NCI-H1694 (cell line): ENCODE measurements at places on chromosomes 11 and 22.

- DNase-seq: no peak
Observed at GRCh38 chr11:12598330-12599256, 75.6 kb upstream of the TEAD1 start.

GRCh38 chr11:36775130-36775529 lies 177.1 kb upstream of the RAG2 start:
- no peak for DNase-seq

GRCh38 chr11:35365961-35366360 lies 53.4 kb downstream of the SLC1A2 start:
- no peak for DNase-seq

DNA sequence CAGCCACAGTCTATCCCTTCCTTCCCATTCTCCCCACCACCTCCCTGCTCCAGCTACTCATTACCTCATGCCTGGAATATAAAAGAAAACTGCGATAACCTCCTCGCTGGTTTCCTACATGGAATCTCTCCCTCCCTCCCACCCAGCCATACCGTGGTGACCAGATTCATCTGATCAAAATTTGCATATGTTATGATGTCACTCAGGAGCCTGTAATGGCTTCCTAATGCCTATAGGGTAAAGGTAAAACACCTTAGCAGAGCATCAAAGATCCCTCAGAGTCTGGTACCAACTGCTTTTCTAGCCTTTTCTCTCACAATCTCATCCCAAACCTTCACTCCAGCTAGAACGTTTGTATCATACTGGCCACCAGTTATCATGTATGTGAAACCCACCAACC lies 19.6 kb downstream of the RTN4RL2 start:
- DNase-seq: no peak

DNA sequence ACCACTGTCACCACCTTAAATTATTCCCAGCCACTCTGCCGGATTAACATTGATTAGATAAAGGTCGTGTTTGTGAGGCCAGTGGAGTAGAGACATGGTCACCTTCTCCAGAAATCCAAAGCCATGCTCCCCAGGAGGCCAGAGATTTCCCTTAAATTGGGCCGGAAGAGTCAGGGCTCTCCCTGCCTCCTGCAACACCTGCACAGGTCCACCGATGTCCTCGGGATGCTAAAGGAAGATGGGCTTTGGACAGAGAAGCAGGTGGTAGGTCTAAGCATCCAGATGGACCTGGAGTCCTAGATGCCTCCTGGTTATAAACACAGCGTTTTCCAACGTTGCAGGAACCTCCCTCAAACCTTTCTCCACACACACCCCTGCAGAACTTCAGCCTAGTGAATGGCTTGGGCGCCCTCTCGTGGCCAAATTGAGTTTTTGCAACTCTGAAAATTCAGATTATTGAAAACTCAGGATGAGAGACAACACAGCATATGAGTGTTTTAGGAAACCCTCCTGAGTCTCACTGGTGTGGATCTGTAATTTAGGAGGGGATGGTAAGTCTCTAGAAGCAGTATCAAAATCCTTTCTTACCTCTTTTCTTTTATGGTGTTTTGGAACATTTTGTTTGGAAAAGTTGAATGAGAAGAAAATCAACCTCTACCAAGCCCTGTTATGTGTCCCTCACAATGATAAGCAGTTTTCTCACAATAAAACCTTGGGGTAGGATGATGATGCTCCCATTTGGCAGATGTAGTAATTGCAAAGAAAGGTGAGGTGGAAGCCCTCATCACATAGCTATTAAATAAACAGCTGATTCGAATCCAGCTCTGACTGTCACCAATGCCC lies 109.6 kb downstream of the RRAS2 start:
- DNase-seq: peak; percentile 49

- DNase-seq: no peak
Observed at GRCh38 chr22:47458348-47458747, 695.9 kb downstream of the TBC1D22A start.

- no peak for DNase-seq
Observed at GRCh38 chr22:36658900-36659299, 44.7 kb downstream of the CACNG2 start.

DNA sequence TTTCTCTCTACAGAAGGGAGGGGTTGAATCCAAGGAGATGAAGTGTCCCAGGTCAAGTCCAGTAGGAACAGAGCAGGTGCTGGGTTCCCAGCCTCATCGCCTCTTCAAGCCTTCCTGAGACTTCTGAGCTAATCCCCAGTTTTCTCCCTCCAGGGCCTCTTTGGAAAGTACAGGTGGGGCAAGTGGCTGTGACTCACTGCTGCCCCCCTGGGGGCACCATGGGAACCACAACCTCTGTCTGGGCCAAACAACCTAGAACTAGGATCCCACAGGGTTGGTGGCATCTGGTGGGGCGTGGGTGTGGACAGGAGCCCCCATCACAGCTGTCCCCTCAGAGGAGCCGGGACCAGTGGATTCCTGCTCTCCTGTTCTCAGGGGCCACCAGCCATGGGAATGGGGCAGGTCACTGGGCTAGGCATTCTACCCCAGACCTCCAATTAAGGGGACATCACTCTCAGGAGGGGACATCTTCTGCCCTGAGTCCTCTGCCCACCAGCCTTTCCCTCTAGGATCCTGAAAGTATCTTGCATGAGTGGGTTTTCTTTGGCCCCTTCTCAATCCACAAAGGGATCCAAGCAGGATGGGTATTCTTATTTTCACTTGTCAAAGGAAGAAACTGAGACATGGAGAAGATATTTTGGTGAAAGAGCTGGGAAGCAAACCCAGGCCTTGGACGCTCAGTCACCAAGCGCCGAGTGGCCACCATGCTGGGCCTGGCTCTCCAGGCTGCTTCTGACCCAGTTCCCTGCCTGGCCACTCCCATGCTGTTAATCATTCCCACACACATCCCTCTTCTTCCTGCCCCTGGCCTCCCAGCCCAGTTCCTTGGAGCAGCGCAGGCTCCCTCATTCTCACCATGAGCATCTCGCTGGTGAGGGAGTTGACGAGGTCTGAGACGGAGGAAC lies 23.8 kb downstream of the LRRC10B start:
- peak; percentile 19 for DNase-seq

DNA sequence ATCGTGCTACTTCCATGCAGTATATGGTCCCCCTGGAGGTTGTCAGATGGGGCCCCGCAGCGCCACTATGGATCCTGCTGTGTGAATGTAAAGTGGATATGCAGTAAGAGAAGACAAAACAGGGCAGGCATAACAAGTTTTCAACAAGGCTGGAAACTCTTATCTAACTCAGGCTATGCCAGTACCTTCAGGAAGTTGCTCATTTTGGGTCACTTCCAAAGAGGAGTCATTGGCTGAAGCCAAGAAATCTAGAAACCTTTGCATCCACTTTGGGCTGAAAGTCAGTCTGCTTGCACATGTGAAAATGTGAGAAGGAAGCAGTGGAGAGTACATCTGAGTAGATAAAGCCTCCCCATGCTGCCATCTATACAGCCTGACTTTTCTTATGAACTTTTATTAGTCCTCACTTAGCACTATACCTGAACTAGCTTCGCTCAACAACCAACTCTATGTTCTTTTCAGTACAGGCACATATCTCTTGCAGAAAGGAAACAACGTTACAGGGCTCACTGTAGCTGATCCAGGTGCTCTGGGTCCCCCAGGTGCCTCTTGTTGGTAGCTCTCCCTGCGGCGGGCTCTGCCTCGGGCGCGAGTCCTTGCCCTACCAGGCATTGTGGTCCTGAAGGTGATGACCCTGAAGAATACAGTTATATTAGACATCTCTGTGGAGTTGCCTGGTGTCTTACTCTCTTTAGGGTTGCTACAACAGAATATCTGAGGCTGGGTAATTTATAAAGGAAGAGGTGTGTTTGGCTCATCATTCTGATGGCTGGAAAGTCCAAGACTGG lies 12.4 kb downstream of the PIWIL3 start:
- no peak for DNase-seq

- no peak for DNase-seq
Observed at GRCh38 chr22:33440756-33441155, 382.6 kb upstream of the SYN3 start.

GRCh38 chr11:36441610-36442208 lies 68.4 kb downstream of the TRAF6 start:
- no peak for DNase-seq

- DNase-seq: no peak
Observed at GRCh38 chr22:47036936-47037485, 274.6 kb downstream of the TBC1D22A start.

DNA sequence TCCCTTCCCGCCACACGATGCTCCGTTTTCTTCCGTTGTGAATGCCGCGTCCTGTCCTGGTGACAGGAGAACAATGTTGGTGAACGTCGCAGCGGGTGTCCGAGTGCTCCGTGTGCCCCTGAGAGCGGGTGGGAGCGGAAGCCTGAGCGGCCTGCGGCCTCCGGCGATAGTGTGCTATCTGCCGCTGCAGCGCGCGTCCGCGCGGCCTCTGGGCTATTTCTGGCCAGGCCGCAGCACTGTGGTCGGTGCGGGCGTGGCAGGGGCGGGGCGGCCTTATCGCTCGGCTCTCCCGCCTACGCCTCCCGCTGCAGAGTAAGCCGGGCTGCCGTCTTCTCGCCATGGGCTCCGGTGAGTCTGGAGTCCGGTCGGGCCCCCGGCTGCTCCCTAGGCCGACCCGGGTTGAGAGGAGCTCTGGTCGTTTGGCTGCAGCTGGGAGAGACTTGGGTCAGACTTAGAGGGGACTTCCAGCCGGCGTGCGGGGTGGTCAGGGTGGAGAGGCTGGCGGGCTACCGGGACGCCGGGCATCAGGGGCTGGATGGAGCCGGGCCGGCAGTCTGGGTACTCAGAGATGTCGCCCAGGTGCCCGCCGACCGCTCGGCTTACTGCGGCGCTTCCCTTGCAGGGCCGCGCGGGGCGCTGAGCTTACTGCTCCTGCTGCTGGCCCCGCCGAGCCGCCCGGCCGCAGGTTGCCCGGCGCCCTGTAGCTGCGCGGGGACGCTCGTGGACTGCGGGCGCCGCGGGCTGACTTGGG lies at the start of gene GP1BB:
Gene GP1BB (plus strand): TSS at position 308 of the 751 bp plus-strand sequence. CDS start 31 bp downstream, at position 339.
- no peak for DNase-seq

GRCh38 chr22:38566726-38567504 lies 3.1 kb downstream of the DMC1 start:
- no peak for DNase-seq

GRCh38 chr22:26326803-26327202 lies 102.3 kb upstream of the ASPHD2 start:
- no peak for DNase-seq

- no peak for DNase-seq
Observed at GRCh38 chr11:102971766-102972165, 16.2 kb upstream of the MMP13 start.

GRCh38 chr11:68325183-68325906 lies 13.0 kb downstream of the LRP5 start:
- DNase-seq: no peak

DNA sequence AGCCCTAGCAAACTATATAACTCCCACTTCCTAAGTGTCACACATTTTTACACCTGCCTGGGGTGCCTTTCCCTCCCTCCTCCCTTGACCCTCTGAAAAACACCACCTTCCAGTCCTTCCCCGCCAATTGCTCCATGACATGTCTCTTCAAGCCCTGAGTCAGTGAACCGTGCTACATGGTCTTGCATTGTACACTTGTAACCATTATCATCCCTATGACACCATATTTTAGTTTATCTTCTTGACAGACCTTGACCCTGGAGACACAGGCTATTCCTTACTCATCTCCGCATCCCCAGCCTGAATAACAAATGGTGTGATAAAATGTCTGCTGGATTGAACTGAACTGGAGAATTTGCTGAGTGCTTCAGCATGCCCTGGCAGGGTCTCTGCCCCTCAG lies 36.9 kb downstream of the TNKS1BP1 start:
- no peak for DNase-seq

GRCh38 chr11:37313266-37313665 lies 715.2 kb upstream of the RAG2 start:
- no peak for DNase-seq
